Thymus (tissue), 14 donors: ENCODE measurements at places on chromosomes 1 and 21. TPM values are rescaled to one million over a fixed set of nuclear protein-coding genes. Genes with fewer than 3 reads are reported as not detected.

EPHA2 gene
- total RNA-seq = 1.4 TPM

EBNA1BP2 gene
- 64.1 TPM for total RNA-seq

PBX1 gene
- 12.7 TPM for total RNA-seq

FMO2 gene
- total RNA-seq = 0.61 TPM

GRCh38 chr1:221344693-221345092 lies 397.2 kb downstream of the DUSP10 start:
- DNase-seq = no peak

DNA sequence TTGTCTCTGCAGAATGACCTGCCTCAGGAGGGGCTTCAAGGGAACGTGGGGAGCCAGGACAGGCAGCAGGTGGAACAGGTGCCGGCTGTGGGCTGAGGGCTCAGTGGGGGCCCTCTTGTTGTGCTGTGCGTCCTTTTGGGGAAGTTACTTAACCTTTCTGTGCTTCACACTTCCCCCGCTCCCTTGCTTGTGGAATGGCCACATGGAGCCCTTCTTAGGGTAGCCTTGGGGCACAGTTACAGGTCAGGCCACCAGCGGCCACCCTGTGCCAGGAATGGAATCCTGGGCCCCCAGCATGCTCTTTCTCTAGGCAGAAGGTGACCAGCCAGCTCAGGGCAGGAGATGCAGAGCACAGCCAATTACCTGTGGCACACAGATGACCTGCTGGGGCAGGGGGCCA lies 2.6 kb downstream of the IKBKE start:
- DNase-seq = no peak

- no peak for DNase-seq
These were observed 2.1 kb downstream of the SLC22A15 start for GRCh38 chr1:115978292-115978941.

DNA sequence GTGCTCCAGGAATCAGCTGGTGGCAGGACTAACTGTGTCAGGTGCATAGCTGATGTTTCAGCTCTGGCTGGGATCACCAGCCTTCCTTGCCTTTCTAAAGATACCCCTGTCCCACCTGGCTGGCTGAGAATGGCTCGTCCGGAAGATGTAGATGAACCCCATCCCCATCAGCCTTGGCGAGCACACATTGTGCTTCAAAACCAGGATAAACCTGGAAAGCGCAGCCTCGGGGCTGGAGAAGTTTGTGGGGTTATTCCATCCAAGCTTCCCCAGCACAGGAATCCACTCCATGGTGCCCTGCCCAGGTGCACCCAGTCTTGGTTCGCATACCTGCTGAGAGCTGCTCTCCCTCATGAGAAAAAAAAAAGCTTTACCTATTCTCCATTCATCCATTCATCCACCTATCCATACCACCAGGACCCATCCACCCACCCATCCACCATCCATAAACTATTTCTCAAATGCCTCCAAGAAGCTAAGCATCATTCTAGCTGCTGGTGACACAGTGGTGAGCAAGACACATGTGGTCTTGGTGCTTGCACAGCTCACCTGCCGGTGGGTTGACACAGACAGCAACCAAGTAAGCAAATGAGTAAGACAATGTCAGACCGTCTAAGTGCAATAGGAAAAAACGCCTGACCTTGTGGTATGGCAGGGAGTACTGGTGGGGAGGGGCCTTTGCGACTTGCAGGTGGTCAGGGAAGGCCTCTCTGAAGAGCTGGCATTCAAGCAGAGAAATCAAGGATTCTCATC lies 94.0 kb downstream of the DMRTB1 start:
- DNase-seq = no peak

DNA sequence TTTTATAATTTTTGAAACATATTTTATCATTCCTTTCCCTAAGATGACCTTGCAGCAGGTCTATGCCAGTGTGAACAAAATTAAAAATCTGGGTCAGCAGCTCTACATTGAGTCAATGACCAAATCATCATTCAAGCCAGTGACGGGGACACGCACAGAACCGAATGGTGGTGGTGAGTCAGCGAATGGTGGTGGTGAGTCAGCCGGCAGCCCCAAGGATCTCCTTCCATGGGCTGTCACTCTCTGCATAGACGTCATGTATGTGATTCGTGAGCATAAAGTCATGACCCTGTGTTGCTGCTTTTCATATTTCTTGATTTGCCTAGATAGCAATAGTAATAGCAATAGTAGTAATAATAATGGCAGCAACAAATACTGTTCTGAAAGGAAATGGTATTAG lies 26.3 kb downstream of the PER3 start:
- DNase-seq = no peak

- DNase-seq = no peak
These were observed 21.0 kb upstream of the PADI2 start for GRCh38 chr1:17140279-17140678.

DNA sequence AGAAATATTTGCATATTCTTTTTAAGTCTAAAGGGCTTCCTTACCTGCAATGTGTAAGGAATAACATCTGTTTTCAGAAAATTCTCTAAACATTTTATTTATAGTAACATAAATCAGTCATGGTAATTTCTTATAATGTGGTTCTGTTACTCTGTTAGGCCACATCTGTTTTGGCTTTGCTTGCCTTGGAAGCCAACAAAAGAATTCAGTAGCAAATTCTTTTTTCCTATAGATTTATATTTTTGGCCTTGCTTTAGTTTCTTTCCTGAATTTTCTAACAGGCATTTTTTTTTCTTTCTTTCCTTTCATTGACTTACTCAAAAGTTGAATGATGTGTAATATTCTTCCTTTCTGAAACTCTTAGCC lies 72.2 kb downstream of the OSBPL9 start:
- no peak for DNase-seq

- no peak for DNase-seq
These were observed 104.4 kb downstream of the UCHL5 start for GRCh38 chr1:192954705-192955265.
